ENCODE measurements at places on chromosomes 2 and 18.

DNA sequence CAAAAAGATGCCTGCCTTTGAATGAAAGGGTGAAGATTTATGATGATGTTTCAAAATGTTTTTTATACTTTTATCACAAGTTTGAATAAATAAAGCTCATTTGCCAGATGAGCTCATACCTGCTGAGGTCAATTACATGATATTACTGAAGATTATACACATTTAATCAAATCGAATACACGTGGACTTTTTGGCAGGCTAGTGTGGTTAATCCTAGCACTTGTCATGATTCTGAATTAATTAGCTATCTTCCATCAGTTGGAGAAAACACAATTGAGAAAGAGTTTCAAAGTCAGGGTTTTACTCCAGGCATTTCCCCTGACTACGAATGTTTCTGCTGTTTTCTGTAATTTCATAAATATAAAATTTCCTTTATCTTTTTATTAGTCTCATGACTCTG, 54.4 kb downstream of the LRPPRC start:
- no peak for DNase-seq

GRCh38 chr2:100199421-100199820, 57.0 kb upstream of the AFF3 start:
- no peak for DNase-seq

DNA sequence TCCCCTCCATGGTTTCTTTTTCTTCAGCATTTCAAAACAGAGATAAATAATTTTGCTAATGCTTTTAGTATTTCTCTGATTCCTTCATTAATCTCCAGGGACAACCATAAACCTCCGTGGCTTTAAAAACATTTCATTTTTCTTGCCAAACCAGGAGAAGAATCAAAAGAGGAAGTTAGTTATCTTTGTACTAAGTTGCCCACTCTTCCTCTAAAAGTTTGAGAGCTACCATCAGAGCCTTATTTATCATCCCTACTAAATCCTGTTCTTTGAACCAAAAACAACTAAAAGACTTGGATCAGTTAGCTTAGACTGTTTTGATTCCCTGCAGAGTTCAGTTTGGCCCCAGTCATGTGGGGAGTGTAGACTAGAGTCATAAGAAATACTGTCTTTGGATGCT, 208.4 kb downstream of the SETBP1 start:
- DNase-seq: no peak

DNA sequence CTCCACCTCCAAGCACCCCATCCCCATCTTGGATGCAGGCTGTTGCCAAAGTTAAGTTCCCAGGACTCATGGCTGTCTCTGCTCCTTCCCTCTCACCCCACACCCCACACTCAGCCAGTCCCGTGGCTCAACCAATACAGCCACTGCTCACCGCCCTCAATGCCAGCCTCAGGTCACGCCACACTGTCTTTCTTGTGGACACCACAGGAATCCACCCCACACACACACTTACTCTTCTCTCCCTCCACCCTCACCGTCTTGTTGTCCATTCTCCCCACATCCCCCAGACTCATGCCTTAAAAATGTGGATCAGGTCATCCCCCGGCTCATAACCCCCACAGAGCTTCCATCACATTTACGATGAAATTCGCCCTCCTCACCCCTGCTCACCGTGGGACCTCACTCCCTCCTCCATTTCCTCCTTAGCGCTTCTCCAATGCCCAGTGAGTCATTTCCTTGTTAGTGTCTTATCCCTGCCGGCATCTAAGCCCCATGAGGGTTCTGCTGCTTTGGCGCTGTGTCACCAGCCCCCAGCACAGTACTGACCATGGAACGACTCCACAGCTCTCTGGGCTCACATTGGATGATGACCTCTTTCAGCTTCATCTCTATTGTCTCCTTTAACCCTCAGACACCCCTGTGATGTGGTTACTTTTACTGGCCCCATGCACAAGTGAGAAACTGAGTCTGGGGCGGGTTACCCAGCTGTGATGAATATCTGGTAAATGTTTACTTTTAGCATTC, 13.8 kb downstream of the MLPH start:
- DNase-seq: no peak

GRCh38 chr2:40049781-40050180, 270.7 kb upstream of the THUMPD2 start:
- DNase-seq: no peak

GRCh38 chr2:224039770-224040440, 819 bp upstream of the SERPINE2 start:
- no peak for DNase-seq

DNA sequence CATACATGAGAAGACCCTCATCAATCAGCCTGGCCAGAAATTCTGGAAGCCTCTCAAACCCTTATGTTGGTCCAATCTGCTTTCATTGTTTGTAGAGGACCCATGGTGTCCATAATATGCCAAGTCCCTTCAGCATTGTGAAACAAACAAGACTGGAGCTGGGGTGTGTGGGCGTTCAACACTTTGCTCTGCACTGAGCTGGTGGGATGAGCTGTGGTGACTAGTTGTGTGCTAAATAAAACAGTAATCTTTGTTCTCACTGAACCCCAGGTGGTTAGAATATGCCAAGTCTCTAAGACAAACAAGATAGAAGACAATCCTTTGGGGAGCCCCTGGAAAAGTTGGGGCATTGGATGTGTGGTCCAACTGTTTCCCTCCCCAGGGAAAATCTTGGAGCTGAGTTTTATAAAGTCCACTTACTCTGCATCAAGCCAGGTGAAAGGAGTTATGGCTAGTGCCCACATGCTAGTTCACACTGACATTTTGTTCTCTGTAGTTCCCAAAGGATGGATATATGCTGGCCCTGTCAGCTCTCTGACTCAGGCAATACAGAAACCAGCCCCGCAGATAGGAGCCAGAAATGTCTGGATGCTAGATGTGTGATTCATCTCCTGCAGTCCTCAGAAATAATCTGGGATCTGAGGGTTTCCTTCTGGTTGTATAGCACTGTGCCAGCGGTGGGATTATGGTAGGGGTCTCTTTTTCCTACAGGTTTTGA, 260.2 kb downstream of the TMX3 start:
- no peak for DNase-seq

GRCh38 chr2:221343524-221343923, 228.6 kb downstream of the EPHA4 start:
- no peak for DNase-seq

DNA sequence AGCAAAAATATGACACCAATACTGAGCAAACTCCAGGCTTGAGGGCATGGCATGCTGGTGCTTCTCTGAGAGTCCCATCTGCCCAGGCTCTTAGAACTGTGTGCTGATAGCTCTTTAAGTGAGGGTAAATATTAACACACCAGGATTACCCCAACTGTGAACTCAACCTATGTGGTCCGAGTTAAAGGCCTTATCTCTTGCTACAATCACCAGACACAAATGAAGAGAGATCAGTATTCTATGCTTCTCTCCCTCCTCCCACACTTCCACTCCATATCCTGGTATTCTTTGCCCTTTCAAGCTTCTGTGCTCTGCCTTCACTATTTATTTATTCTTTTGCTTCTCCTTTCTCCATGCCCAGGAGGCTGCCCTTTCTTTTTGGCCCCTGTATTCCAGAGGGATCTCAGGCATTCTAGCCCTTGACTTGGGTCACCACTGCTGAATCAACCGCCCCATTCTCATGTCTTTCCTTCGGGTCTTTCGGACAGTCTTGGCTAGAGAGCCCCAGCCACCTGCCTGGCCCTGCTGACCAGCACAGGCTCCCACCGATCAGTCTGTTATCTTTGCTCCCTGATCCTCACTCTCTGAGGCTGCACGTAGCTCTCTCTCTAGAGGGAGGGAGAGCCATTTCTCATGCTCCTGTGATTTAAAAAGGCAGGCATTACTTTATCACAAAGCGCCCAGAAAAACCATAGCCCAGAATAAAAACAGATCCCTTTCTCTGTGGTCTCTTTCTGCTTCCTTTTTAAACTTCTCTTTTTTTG, 17.2 kb upstream of the HK2 start:
- no peak for DNase-seq

DNA sequence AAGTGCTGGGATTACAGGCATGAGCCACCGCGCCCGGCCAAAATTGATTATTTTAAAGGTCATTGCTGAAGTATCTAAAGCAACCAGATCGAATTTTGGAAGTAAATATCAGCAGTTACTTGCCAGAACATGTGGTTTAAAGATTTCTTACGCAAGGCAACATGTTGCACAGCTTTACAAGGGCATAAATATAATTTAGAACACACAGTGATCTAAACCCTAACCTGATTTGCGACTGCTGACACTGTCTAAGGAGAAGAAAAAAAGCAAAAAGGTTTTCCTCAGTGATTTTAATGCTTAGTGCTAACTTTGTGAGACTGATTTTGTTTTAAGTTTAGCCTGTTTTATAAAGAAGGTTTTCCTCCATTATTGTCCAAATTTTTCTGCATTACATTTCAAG, 569.9 kb upstream of the LINC00305 start:
- no peak for DNase-seq

- no peak for DNase-seq
Observed at GRCh38 chr2:175168564-175168945, 552 bp upstream of the ATF2 start.

DNA sequence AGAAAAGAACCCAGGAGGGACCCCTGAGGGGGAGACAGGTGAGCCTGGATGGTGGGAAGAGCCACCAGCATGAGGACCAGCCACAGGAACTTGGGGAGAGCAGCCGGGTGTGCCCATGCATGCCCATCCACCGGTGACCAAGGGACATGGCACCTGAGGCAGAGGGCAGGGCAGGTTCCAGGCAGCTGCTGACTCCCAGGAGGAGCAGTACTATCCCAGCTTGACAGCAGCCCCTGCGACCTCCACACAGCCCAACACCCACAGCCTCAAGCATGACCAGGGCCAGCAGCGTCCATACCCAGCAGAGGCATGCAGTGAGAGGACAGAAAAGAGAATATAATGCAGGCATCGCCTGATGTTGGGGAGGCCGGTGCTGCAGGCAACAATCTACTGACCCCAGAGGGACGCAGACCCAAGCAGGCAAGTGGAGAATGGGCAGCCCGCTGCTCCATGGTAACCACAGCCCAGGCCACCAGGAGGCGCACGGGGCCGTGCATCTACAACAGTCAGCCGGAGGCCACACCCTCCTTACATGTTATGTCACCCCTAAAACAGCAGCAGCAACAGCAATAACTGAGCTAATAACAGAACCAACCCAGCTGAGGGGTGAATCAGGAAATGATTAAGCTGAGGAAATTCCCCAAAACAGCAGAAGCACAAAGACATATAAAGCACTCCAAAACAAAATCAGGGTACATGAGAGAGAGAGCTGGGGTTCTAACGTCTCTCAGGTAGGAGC, 44.1 kb downstream of the ANKMY1 start:
- peak; percentile 68 for DNase-seq

- DNase-seq: peak; percentile 15
Observed at GRCh38 chr2:134460583-134460998, 206.7 kb downstream of the MGAT5 start.

DNA sequence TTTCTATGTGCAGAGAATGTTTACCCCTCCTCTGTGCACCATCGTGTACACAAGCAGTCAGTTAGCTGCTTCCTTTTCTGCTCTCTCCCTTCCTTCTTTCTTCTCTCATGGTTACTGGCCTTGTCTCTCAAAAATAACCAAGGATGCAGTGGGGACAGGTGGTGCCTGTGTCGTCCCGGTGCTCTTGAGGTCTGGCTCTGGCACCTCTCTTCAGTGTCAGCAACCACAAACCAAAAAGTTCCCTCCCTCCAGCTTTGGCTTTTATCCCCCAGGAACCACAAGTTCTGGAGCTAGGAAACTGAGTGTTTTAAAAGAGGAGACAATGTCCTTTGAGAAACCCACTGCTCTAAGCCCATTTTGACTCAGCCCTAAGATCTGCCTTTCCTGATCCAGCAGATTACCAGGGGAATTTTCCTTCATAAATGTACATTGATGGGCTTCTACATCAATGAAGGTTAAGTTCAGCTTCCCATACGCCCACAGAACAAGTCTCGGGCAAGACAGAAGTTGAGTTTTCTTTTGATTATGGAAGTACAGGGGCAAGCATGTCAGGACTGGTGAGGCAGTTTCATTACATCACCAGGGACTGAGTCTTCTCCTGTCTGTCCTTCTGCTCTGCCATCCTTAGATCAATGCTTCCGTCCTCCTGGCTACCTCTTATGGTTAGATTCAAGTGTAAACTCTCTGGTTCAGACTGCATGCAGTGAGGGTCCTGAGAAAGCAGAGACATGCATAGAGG, 232.2 kb downstream of the SETBP1 start:
- DNase-seq: no peak

DNA sequence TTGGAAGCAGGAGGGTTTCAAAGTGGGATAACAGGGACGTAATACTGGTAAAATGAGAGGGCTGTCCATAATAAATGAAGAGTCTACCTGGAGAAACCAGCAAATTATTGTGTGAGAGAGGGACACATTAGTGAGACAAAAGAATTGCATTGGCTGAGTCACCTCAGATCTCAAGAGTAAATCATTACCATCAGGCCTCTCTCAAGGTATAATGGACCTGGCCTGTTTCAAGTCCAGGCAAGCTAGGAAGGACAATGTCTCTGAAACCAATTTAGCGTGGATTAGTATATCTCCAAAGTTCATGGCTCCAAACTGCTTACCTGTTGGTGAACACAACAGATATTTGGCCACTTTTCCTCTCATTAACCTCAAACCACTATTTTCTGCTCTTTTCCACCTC, 471.4 kb downstream of the CMPK2 start:
- no peak for DNase-seq

DNA sequence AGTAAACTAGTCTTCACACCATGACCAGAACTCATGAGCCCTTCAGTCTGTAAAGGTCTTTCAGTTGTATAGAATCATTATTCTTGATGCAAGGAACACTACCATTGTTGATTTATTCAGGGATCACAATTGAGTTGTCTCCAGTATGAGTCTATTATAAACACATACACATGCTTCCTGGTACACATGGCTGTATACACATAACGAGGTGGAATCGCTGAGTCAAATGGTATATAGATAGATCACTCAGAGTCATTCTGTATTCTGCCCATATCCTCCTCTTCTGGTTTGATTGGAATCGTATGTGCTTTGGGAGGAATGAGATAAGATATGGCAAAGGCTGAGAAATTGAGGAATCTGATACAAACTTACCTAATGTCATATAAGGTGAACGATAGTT, 216.0 kb downstream of the UBE2E3 start:
- DNase-seq: no peak

- peak; percentile 0 for DNase-seq
Observed at GRCh38 chr18:52903857-52904256, 563.9 kb downstream of the DCC start.

- no peak for DNase-seq
Observed at GRCh38 chr2:177588671-177589070, 196.1 kb downstream of the AGPS start.

- no peak for DNase-seq
Observed at GRCh38 chr2:45167920-45168629, 158.8 kb upstream of the SIX2 start.

DNA sequence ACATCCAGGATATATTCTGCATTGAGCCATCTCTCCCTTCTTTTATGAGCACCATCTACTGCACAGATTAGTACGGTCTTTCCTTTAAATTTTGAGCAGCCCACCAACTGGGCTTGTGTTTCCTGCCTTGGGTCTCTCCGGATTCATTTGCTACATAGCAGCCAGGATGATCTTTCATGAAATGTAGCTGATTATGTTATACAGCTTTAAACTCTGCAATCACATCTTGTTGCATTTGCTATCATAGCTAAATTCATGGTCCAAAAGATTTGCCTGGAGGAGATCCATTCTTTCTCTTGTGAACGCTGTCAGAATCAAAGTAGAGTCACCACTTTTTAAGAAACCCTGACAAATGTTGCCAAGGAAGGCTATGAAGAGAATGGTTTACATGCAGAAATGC, 215.1 kb upstream of the LRRTM4 start:
- no peak for DNase-seq

GRCh38 chr2:53130441-53130943, 637.1 kb upstream of the CHAC2 start:
- DNase-seq: no peak

- no peak for DNase-seq
Observed at GRCh38 chr2:51534166-51534565, 502.2 kb upstream of the NRXN1 start.

All from stimulated activated CD4-positive, alpha-beta T cell treated with anti-CD3 and anti-CD28 coated beads, TNF-alpha, amount 100 ng/mL, for 24 hours (primary cell).